ENCODE measurements at places on chromosomes 4 and X.

GRCh38 chr4:44671636-44672035 lies 6.6 kb upstream of the GUF1 start:
- no peak for DNase-seq

DNA sequence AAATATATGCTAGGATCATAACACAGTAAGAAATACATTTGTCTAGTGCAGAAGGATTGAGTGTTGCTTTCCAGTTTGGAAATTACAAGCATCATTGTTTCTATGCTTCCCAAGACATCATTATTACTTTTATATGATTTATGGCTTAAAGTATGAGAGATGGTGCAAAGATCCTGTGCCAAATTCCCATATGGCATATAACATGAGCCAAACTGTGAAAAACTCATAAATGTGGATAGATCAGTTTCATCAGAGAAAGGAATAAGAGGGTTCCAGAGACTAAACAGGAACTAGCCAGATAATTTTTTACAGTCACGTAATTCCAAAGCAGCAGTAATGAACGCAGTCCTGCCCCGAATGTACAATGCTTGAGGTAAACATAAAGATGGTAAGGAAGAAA lies 126.3 kb downstream of the PRDM5 start:
- DNase-seq: no peak

GRCh38 chrX:13645464-13646153 lies 7.3 kb upstream of the TCEANC start:
- DNase-seq: no peak

GRCh38 chr4:79050541-79050880 lies 111.3 kb upstream of the PAQR3 start:
- no peak for DNase-seq

DNA sequence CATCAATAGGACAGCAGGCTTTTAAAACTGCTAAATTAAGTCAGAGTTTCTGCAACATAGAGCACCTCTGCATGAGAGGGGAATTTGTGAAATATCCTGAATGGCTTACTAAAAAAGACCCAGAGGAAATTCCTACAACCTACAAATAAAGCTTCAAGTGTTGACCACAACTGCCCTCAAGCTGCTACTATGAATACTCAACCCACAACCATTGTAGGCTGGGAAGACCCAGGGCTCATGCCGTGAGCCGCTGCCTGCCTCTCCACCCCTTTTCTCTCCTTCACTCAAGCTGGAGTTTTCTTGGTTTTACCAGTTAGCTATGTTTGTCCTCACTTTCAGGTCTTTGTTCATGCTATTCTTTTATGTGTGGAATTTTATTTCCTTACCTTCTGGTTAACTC lies 151.6 kb downstream of the EMCN start:
- DNase-seq: no peak

GRCh38 chrX:97405031-97405660 lies 521.4 kb downstream of the RPA4 start:
- no peak for DNase-seq

DNA sequence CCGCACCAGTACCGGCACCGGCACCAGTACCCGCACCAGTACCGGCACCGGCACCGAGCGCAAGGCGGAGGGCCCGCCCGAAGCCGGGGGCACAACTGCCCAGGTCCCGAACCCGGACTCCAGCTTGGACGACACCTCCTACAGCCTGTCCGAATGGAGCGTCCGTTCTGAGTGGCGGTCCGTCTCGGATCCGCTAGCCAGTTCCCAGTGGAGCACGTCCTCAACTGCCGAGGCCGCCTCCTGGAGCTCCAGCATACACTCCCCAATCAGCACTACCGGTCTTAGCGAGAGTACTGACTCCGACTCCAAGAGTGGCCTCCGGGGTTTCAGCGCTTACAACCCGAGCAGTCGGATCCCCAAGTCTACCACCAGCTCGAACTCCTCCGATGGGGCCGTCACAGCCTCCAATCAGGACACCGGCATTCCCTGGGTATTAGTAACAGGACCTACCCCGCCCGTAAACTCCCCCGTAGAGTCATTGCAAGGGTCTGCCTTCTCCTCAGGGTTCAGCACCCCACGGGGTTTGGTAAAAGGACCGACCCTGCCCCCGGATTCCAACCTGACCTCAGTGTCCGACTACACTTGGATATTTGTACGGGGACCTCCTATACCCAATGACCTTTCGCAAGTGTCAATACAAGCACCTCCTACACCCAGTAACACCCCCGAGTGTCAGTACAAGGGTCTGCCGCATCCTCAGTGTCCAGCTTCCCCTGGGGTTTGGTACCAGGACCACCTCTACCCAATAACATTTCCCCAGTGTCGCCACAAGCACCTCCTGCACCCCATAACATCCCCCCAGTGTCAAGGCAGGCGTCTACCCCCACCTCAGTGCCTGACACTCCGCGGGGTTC lies 721 bp upstream of the MAOA start:
- DNase-seq: peak; percentile 26

DNA sequence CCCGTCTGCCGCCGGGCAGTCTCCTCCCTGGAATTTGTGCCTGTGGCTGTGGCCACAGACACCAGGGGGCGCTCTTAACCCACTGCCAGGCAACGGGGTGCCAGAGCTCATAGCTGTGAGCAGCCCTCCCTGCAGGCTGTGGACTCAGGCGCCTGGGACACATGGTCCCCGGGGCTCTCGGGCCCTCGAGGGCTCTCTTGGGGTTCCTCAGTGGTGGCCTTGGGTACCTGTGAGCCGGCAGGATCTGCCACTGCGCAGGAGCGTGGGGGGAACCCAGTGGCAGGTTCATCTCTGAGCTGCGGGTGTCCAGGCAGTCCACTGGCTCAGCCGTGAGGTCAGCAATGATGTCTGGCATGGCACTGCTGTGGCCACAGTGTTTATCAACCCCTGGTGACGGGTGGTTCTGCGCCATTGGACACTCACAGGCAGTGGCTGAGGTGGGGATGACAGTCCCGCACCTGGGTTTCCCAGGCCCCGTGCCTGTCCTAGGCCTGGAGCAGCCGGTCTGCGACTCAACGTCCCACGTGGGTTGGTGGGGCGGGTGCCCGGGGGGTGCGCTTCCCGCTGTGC lies 37.2 kb downstream of the PCGF3 start:
- peak; percentile 49 for DNase-seq

DNA sequence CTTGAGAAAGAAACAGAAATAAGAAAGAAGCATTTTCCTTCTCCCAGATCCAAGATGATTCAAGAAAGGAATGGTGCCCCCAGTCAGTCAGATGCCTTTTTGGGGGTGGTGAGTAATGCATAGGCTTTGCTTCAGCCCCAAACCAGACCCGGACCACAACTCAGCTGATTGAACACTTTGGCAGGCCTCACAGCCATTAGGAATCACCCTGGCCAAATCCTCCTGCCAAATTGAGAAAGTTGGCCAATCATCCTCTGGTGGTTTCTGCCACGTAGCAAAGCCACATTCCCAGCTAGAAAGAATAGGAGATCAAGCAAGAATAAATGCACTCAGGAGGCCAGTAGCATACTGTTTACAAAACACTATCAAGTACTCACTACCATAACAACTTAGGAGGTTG lies 33.7 kb downstream of the FRMD7 start:
- DNase-seq: no peak

DNA sequence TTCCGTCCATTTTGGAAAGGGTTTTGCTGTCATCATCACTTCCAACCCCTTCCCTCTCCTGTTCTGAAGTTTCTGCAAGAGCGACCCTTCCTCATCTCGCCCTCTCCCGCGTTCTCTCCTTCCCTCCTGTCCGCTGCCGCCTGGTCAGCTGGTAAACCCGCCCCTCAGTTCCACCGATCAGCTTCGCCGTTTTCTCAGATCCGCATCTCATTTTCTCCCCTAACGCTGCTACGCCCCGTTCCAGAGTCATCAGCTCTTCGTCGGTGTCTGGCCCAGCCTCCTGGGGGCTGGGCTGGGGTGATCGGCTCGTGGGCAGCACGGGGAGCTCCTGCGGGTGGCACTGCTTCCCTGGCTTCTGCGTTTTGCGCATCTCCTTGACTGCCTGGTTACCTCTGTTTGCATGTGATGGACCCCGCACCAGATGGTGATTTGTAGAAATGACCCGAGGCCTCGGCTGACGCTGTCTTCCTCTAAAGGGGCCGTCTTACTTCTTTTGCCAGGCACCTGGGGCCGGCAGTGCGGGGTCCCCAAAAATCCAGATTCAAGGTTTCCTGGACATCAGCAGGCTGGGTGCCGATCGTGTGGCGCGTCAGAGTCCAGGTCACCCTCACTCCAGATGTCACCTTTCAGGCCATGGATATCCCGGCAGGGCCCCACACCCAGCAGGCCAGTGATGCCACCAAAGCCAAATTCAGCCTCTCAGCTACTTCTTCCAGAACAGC lies 13.4 kb downstream of the CTBP1 start:
- DNase-seq: no peak

DNA sequence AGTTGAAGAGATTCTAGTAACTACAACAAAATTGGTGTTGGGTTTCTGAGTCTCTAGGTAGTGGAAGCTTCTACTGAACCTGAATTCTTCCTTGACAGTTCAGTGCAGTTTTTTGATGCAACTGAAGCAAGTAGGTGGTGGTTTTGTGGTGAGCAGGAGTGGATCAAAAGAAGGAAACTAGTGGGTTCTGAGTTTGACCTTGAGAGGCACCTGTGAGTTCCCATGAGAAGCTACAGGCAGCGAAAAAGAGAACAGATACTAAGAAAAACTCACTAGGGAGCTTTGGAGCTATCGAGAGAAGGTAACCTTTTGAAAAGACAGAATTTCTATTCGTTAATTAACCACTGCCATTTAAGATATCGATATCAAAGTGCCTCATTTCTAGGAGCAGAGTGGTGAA lies 145.2 kb downstream of the PDHA2 start:
- DNase-seq: no peak

DNA sequence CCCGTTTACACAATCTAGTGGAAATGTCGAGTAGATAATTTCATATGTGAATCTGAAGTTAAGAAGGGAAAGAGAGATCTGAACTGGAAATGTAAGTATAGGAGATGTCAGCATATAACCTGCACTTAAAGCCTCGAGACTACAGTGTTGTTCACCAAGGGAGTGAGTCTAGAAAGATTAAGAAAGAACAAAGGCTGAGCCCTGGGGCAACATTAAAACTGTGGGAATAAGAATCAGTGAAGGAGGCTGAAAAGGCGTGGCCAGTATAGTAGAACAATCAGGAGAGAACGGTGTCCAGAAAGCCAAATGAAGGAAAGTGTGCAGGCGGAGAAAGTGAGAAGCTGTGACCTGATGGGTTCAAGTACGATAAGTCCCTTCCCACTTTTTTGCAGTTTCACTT lies 118.8 kb upstream of the TENM3 start:
- no peak for DNase-seq

Data from A549 (cell line).